ENCODE measurements at places on chromosomes 3 and 15.

DNA sequence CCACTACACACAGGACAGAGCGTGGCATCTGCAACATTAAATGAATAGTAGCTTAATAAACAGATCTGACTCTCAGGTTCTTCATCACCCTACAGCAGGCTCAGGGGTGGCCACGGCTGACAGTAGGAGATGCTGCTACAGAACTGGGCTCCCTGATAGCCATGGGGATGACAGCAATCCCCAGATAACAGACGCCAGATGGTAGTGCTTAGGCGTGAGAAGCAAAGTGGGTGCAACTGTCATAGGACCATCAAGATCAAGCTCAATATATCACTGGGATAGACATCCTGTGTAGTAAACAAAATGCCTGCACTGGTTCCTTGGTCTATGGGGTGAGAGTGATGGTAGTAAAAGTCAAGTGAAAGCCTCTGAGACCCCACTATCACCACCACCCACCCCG lies 2.6 kb upstream of the TPRA1 start:
- DNase-seq = no peak

GRCh38 chr15:80201256-80202015 lies 48.6 kb downstream of the FAH start:
- DNase-seq = no peak

GRCh38 chr3:152454076-152454875 lies 185.5 kb downstream of the MBNL1 start:
- DNase-seq = no peak

- no peak for DNase-seq
Measured at GRCh38 chr3:124812291-124813265, 74.6 kb downstream of the ITGB5 start.

DNA sequence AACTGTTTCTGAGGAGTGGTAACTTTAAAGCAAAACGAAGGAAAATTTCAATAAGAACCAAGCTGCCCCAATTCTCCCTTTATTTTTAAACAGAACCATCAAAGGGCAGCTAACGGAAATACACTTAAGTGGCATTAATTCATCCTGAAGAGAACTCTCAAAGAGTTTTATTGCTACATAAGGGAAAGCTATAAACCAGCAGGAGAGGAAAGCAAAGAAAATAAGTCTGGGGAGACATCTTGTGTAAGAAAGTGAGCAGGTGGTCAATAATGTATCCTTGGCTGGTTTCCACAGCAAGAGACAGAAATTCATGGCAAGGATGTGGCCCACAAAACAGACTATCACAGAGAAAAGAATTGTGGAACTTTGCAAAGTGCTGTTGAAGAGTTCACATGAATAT lies 40.0 kb upstream of the CMSS1 start:
- DNase-seq = no peak

GRCh38 chr15:92636908-92637481 lies 18.6 kb downstream of the FAM174B start:
- no peak for DNase-seq

DNA sequence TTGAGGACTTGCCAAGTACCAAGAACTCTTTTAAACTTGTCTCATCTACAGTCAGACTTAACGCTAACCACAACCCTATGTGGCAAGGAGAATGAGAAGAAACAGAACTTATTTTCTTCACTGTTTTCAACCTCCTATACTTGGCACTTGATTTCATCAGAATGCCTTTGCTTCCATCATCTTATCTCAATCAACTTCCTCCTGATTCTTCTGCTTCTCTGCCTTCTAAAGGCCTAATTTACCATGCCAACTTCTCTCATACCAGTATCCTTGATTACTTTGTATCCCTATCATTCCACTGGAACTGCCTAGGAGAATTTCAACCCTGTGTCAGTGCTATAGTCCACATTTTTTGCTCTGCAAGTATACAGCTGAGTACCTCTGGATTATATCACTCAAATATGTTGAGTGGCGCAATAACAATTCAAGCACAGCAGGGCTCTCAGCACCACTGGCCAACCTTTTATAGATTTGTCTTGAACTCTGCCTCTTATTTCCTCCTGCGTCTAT lies 413.6 kb downstream of the ROBO1 start:
- no peak for DNase-seq

- no peak for DNase-seq
Measured at GRCh38 chr3:98038876-98039275, 3.8 kb upstream of the GABRR3 start.

- DNase-seq = no peak
Measured at GRCh38 chr3:59994732-59995304, 945.0 kb upstream of the CFAP20DC start.

DNA sequence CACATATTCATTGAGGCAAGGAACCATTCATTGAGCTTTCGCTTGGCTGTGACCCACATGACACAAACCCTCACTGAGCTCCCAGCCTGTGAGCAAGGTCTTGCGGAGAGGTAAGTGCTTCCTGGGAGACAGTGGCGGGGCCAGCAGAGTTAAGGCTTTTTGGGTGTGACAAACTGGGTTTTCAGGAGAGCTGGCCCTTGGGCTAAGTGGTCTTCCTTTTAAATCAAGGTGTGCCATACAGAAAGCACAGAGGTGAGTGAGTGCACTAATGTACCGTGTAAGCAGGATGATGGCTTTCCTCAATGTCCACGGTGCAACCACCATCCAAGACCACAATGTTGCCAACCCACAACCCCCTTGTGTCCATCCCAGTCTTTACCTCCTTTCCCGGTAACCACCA lies 28.6 kb downstream of the POMGNT2 start:
- no peak for DNase-seq

DNA sequence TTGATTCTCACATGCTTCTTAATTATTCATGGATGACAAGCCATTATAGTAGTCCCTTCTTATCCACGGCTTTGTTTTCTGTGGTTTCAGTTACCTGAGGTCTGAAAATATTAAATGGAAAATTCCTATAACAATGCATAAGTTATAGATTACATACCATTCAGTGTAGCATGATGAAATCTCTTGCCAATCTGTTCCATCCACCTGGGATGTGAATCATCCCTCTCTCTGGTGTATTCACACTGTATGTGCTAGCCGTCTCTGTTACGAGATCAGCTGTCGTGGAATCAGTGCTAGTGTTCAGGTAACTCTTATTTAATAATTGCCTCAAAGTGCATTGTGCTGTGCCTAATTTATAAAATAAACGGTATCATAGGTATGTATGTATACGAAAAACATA lies 5.2 kb downstream of the WDR5B start:
- DNase-seq = no peak

- no peak for DNase-seq
Measured at GRCh38 chr3:159238646-159239045, 436.8 kb downstream of the MFSD1 start.

- no peak for DNase-seq
Measured at GRCh38 chr3:26018889-26019288, 229.0 kb downstream of the OXSM start.

GRCh38 chr3:146873748-146874147 lies 268.6 kb upstream of the PLSCR5 start:
- no peak for DNase-seq

DNA sequence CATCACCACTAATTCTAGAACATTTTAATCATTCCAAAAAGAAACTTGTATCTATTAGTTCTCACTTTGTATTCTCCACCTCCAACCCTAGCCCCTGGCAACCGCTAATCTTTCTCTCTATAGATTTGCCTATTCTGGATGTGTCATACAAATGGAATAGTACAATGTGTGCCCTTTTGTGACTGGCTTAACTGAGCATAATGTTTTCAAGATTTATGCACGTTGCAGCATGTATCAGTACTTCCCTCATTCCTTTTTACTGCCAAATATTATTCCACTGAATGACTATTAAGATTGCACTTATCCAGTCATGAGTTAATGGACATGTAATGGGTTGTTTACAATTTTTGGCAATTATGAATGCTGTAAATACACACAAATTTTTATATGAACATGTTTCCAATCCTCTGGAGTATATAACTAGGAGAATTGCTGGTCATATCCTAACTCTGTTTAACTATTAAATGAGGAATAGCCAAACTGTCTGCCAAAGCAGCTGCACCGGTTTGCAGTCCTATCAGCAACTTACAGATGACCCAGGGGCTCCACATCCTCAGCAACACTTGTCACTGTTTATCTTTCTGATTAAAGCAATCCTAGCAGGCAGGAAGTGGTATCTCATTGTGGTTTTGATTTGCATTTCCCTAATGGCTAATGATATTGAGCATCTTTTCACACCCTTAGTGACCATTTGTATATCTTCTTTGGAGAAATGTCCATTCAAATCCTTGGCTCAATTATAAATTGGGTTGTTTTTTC lies 42.9 kb downstream of the DCUN1D1 start:
- DNase-seq = no peak

GRCh38 chr3:109284071-109284470 lies 32.2 kb downstream of the DPPA2 start:
- DNase-seq = no peak

GRCh38 chr3:11643201-11643603 lies 513 bp downstream of the VGLL4 start:
- peak; percentile 5 for DNase-seq

- peak; percentile 17 for DNase-seq
Measured at GRCh38 chr3:67083277-67083676, 85.2 kb downstream of the KBTBD8 start.

DNA sequence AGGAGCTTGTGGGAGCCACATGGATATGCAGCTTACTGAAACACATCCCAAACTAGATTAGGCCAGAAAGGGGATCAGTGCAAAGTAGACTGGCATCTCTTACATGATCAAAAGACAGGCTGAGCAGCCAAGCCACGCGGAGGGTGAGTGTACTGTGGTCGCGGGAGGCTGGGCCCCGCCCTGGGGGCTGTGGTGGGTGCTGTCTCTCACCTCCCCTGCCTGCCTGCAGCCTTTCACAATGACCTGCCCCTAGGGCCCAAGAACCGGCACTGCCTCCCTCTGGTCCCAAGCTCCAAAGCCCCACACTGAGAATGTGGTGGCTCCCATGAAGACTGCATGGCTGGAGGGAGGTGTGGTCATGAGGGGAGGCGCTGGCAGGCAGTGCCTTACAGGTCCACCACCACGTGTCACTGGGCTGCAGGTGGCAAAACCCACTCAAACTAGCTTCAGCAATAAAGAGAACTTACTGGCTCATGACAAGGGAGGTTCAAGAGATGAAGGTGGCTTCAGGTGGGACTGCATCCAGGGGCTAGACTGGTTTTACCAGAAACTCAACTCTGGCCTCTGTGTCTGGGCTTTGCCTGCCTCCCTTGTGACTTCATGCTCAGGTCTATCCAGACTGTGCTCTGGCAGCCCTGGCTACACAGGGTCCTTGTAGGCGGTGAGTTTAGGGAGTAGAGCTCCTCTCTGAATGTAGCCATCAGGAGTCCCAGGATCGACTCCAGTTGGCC lies 27.4 kb upstream of the PLXND1 start:
- no peak for DNase-seq

- no peak for DNase-seq
Measured at GRCh38 chr15:25095179-25095578, 140.4 kb downstream of the SNRPN start.

- no peak for DNase-seq
Measured at GRCh38 chr3:29314727-29315088, 33.8 kb downstream of the RBMS3 start.

- DNase-seq = no peak
Measured at GRCh38 chr3:53156368-53156834, 4.6 kb upstream of the PRKCD start.

DNA sequence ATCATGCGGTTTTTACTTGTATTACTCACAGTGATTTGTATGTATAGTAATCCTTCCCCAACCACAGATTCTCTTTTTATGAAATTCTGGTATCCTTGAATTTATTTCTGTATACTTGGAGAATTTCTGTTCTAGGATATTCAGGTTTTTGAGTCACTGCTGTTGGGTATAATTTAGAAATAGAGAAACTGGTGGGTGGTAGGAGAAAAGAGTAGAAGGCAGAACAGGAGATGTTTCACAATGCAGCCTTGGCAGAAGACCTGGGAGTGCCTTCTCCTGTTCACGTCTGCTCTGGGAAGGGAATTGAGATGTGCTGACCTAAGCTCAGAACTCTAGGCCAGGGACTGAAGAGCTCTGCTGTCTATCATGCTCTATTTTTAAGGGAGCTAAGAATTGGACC lies 193.6 kb downstream of the EPHB1 start:
- no peak for DNase-seq

GRCh38 chr3:127700406-127700805 lies 27.7 kb downstream of the ABTB1 start:
- no peak for DNase-seq

DNA sequence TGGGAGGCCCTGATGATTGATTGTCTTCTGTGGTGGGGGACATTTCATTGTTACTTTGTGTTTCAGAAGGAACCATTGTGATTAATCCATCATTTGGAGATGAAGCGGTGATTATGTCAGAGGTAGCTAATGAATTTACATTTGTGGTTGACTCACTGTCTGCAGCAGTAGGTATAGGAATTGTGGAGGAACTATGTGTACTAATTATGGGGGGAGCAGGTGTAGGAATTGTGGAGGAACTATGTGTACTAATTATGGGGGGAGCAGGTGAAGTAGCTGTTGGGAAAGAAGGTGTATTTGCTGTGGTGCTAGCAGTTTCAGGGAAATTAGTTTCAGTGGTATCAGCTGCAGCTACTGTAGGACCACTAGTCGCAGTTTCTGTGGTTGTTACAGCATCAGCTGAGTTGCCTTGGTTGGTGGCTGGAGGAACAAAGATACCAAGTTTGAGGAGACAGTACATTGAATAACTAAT lies 6.9 kb downstream of the MUC13 start:
- DNase-seq = no peak

- no peak for DNase-seq
Measured at GRCh38 chr3:120536642-120537041, 59.5 kb upstream of the NDUFB4 start.

DNA sequence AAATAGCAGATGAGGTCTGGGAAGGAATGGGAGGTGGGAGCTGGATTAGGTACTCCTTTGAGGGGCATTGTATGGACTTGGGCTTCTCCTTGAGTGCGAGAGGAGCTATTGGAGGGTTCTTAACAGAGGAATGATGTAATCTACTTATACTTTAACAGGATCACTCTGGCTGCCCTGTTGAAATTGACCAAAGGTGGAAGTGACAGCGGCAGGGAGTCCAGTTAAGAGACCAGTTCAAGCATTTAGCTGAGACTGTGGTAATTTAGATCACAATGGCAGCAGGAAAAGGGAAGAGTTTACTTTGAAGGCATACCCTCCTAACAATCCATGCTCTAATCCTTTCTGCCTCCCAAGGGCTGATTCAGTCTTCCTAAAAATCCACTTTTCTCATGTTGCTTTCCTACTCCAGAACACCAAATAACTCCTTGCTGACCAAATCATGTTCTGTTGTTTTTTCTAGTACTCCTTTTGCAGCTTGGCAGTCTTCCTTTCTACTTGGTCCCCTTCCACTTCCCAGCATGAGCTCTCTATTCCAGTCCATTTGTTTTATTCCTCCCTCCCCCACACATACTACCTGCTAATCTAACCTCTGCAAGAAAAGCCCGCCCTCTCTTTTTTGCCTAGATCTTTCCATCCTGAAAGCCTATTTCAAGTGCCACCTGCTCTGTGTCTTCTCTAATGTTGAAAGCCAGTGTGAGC lies 139.4 kb downstream of the NECTIN3 start:
- DNase-seq = no peak

DNA sequence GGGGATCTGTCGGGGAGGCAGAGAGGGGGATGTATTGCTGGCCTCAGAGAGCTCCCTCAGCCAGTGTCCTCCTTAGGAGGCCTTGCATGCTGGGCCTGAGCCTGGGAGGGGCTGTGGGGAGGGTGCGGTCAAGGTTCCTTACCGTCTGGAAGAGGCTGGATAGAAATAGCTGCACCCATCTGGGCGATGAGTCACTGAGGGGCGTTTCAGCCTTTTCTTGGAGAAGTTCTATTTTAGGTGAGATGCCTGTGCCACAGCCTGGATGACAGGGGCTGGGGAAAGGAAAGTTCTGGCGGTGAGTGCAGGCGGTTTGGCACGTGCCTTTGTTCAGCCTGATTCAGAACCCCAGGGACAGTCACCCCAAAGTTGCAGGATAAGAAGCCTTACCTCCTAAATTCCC lies 35.7 kb upstream of the APEH start:
- no peak for DNase-seq

Data from stimulated activated CD4-positive, alpha-beta T cell treated with anti-CD3 and anti-CD28 coated beads, Interleukin-12 subunit alpha, Interleukin-12 subunit beta, amount 100 ng/mL, for 24 hours (primary cell).